ENCODE measurements at places on chromosomes 3 and 15.

GRCh38 chr15:45943240-45943639 is 308.4 kb downstream of the SQOR start:
- no peak for DNase-seq

- no peak for DNase-seq
Observed at GRCh38 chr3:184717399-184717983, 5.6 kb upstream of the MAGEF1 start.

GRCh38 chr3:182738583-182739411 is 54.5 kb upstream of the ATP11B start:
- DNase-seq = no peak

DNA sequence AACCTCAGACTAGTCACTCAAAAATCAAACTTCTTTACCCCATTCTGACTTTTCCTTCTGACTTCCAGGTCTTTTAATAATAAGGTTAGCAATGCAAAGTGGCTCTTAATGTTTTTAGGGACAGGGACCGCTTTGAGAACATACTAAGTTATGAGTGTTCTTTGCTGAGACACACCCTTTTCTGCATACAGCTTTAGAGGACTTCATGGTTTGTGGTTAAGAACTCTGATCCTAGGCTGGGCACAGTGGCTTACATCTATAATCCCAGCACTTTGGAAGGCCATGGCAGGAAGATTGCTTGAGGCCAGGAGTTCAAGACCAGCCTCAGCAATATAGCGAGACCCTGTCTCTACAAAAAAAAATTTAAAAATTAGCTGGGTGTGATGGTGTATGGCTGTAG is 85.8 kb upstream of the CACNA2D3 start:
- DNase-seq = no peak

- DNase-seq = no peak
Observed at GRCh38 chr3:60277361-60277800, 973.9 kb downstream of the FHIT start.
